Lung (tissue), 17 donors: ENCODE measurements at places on chromosomes 6 and 20. TPM values are rescaled to one million over a fixed set of nuclear protein-coding genes. Genes with fewer than 3 reads are reported as not detected.

The ROS1 gene
- total RNA-seq: 263 TPM

The EZR gene
- 452 TPM for total RNA-seq

- DNase-seq: peak; percentile 9
Observed at GRCh38 chr6:134723081-134723871, 226.6 kb downstream of the ALDH8A1 start.

DNA sequence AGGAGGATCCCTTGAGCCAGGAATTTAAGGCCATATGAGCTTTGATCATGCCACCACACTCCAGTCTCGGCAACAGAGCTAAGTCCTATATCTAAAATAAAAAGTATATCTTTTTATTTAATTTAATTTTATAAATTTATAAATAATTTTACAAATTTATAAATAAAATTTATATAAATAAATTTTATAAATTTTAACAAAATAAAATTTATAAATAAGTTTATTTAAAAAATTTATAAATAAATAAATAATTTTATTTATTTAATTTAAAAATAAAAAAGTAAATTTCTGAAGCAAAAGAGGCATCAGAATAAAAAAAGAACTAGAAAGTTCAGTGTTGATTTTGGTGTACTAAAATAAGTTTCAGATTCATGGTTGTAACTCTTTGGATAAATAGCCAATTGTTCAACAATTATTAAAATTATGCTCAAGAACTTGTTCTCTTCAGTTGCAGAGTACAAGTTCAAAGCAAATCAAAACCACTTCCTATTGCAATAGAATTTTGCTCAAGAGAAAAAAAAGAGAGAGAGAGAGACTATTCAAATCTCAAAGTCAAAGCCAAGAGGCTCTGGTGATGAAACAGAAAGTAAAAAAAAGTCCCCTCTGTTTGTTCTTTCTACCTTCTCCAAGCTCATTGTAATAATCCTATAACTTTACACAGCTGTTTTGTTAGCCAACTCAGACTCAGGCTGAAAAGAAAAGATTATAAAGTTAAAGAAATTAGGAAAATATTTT is 547.5 kb upstream of the ADGRB3 start:
- DNase-seq: peak; percentile 13

DNA sequence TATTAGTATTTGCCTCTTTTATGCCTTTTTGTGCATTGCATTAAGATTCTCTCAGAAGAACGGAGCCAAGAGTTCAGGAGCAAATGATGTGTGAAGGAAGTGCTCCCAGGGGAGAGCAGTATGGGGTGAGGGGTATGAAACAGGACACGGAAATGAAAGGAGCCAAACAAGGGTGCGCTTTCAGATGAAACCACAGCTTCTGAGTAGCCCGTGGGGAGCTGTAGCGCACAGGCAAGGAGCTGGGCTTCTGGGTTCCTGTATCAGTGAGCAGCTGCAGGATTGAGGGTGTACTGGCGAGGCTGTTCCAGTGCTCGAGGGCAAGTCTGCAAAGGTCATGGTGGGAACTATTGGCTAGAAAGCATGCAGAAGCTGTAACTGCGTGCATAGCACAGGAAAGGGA is 25.4 kb downstream of the ANKEF1 start:
- peak; percentile 36 for DNase-seq

DNA sequence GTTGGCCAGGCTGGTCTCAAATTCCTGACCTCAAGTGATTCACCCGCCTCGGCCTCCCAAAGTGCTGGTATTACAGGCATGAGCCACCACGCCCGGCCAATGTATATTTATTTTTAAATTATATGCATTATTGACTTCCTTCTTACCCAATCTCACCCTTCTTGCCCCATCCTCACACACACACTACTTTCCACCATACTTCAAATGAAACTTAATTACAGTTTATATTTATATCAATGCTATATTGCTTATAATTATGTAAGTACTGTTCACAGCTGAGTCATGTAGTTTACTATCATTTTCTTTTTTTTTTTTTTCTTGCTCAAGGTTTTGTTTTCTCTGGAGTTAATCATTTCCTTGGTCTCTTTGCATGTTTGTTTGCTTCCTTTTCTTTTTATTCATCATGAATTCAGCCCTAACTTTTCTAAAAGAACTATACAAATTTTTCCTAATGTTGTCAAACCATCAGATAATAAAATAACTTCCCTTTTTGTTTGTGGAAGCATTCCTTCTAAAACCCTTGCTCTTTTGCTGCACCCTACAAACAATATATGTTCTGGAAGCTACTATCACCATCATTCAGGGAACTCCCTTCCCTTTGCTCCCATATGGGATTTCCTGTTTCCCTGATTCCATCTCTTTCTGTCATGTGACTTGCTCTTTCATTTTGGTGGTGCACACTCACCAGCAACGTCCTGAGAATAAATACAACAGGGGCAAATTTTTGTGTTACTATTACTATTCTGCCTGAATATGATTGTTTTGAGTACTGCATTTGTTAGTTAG is 201.7 kb upstream of the SASH1 start:
- no peak for DNase-seq
